ENCODE measurements at places on chromosomes 6 and 20.

GRCh38 chr6:152973916-152974315 is 8.9 kb downstream of the FBXO5 start:
- DNase-seq, result no peak

DNA sequence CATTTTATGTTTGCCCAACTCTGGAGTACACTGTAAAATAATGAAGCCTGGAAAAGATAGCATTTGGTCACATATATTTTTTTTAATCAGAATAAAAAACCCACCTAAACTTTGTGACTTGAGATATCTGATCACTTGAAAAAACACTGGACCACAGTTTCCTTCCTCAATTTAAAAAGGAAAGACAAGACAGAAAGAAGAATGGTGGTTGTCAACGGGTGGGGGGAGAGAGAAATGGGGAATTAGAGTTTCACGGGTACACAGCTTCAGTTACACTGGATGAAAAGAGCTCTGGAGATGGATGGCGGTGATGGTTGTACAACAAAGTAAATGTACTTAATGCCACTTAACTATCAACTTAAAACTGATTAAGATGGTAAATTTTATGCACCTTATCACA is 14.7 kb upstream of the DST start:
- DNase-seq, result no peak

GRCh38 chr20:31677553-31678260 is 40.0 kb downstream of the COX4I2 start:
- DNase-seq, result no peak

GRCh38 chr6:138109042-138109997 is 2.1 kb upstream of the PERP start:
- peak; percentile 84 for DNase-seq

DNA sequence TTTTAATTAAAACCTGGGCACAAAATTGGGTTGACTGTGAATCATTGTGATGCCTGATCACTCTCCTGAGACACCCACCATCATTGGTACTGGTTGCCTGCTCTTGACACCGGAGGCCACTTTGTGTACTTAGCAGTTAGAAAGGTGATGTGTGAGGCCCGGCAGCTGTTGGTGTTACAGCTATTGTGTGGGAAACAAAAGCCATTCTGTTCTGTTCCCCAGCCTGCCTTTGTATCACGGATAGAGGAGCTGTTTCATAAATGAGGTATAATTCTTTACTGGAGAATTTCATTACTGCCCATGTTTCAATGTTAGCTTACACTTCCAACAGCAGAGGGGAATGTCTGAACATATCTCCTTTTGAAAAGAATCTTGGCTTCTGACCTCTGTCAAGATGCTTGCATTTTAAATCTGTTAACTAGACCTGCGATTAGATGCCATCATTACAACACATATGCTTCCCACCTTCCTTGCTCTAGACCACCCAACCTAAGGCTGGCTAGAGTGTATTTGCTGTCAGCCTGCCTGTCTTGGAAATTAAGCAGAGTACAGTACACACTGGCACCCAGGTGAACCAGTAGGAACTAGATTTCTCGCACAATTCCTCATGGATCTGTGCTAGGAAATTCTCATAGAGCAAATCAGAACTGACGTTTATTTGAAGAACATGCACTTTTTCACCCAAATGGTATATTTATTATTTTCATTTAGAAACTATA is 142.4 kb upstream of the INSM1 start:
- no peak for DNase-seq

DNA sequence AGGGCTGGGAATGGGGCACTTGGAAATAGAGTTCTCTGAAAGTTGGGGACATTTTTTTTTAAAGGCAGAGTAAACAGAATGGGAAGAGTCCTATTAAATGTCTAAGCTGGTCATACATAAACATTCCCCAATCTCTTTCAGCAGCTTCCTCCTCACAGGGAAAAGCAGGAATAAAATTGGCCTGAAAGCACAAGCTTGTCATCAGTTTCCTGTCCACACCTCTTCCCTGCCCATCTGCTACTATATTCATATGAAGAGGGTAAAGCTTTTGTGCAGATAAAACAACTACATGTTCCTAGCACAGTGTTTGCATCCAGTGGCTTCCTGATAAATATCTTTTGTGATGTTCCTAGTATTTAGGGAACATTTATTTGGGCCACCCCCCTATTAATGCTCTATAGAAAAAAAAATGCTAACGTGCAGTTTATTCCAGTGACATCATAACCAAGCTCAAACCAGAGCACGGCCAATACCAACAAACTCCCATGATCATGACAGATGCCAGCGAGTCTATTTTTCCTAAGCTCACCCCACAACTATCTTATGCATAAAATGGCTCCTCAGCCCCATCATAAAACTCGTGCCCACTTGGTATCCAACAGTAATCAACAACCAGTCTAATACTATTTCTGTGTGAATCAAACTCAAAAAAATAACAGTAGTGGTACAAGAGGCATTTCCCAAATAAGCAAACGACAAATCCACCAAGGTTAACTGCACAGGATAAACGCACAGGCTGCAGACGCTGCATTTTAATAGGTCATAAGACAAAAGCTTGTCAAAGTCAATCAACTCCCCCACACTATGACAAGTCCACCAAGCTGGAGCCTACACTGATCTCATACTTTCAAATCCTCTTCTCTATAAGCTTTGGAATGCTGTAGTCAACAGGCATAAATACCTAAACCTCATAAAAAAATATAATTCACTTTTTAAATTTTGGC is 95.3 kb downstream of the EPB41L2 start:
- peak; percentile 52 for DNase-seq

GRCh38 chr6:34300332-34300751 is 51.5 kb upstream of the SMIM29 start:
- no peak for DNase-seq

- no peak for DNase-seq
Observed at GRCh38 chr6:45556828-45557227, 179.1 kb upstream of the SUPT3H start.

- peak; percentile 82 for DNase-seq
Observed at GRCh38 chr6:30678964-30679726, 6.3 kb upstream of the DHX16 start.

GRCh38 chr20:34562641-34563040 is 4.1 kb downstream of the MAP1LC3A start:
- DNase-seq, result peak; percentile 35

GRCh38 chr6:13081189-13081563 is 247.2 kb downstream of the TBC1D7 start:
- DNase-seq, result no peak

DNA sequence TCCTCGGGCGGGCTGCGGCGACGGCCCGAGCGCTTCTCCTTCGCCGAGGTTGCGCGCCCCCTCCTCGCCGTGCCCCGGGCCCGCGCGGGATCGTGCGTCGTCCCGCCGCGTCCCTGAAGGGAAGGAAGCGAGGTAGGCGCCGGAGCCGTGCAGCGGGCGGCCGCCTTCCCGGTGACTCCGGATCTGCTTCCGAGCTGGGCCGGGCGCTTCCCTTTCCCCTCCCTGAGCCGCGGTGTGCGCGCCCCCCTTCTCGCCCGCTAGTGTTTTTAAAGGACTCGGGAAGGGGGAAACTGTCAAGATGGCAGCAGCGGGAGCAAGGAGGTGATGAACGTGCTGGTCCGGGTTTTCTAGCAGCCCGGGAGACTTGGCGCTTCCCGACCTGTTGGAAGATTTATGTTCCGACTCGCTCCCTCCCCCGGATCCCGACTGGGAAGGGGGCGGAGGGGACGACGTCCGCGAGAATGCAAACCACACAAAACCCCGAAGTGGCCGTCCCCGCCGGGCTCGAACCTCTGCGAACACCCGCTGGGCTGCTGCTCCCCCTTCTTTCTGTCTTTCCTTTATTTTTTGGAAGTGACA is 744 bp upstream of the FOXO3 start:
- DNase-seq, result peak; percentile 73

DNA sequence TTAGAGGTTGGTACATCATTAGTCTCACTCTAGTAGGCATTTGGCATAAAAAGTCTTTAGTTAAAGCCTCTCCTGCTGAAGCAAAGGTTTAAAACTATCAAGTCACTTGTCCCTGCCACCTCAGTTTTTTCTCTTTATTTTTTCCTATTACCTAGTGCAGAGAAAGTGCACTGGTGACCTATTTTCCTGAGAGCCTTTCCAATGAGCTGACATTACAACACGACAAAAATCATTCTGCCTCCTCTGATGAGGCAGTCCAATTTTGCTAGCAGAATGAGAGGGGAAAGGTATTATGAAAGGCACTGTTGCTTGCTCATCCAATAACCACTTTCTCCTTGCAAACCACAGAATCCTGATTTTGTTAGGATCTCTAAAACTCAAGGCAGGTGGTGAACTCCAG is 73.3 kb upstream of the SGK1 start:
- no peak for DNase-seq

DNA sequence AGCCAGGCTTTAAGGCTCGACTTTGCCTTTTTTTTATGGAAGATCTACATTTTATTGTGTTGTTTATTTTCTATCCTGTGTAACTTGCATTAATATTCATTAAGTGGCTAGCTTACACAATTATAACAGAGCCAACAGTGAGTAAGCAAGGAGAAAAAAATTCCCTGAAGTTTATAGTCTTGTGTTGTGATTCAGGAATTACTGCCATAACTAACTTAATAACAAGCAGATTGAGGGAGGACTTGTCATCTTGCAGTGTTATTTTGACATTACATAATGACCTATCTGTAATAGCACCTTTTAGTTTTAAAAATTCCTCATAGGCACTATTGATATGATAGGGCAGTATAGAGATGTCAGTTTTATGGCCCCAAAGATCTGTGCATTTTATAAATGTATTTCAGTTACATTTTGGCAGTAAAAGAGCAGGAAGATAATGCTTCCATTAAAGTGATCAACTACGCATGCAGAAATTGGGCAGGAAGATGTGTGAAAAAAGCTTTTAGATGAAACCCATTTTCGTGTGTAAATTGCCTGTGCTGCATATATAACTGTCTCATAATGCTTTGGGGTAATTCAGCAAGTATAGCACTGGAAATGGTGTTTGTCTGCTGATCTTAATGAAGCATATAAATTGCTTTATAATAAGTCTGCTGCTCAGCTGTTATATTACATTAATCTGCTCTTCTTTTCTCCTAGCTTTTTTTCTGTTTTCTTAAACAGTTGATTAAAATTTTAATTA is 123.0 kb downstream of the SMAP1 start:
- no peak for DNase-seq

GRCh38 chr6:117531809-117532725 is 49.6 kb downstream of the DCBLD1 start:
- no peak for DNase-seq

GRCh38 chr20:40670253-40670652 is 18.8 kb downstream of the MAFB start:
- DNase-seq, result no peak

DNA sequence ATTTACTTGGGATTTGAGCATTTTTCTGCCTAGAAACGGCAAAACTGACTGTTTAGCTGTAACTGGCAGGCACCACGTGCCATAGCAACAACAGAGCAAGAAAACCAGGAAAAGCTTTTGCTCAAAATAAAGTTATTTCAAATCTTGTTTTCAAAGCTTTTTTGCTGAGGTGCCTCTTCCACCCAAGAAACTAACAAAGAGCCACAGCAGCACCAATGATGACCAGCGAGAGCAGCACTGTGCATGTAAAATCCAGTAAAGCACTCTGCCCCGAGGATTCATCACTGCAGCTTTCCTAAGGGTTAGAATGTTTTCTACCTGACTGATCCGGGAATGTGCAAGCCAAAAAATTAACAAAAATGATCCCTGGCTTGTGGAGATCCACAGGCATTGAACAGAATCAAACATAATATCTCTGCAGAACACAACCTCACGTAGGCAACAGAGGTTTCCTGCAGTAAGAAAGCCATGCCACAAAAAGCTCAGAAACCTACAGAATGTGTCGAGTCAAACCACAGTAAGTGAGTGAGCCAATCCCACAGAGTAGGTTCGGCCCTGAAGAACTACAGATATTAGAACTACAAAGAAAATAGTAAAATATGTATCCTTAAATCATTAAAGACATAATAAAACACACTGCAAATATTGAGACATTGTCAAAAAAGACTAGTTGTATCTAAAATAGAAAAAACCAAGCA is 7.4 kb upstream of the ULBP3 start:
- DNase-seq, result no peak
